Prostate gland (tissue), 2 donors: ENCODE measurements at places on chromosomes 1 and 21.

- DNase-seq: no peak
These were observed 519.9 kb downstream of the SMYD3 start for GRCh38 chr1:245987219-245987545.

DNA sequence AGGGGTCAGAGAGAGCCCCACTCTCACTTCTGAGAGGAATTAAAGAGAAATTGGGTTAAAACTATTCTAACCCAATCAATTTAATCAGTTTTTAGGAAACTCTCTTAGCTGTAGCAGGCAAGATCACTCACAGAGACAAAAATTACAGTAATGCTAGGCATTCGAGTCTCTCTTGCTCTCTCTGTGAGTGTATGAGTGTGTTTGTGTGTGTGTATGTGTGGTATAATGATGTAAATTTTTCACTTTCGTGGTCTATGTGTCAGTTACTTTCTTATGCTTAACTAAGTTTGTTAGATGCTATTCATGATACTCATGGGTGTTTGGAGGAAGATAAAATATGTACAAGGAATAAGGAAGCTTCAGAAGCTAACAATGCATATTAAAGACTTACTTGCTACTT is 131.3 kb downstream of the FASLG start:
- no peak for DNase-seq

- DNase-seq: no peak
These were observed 18.0 kb upstream of the RIPPLY3 start for GRCh38 chr21:36988536-36988935.

DNA sequence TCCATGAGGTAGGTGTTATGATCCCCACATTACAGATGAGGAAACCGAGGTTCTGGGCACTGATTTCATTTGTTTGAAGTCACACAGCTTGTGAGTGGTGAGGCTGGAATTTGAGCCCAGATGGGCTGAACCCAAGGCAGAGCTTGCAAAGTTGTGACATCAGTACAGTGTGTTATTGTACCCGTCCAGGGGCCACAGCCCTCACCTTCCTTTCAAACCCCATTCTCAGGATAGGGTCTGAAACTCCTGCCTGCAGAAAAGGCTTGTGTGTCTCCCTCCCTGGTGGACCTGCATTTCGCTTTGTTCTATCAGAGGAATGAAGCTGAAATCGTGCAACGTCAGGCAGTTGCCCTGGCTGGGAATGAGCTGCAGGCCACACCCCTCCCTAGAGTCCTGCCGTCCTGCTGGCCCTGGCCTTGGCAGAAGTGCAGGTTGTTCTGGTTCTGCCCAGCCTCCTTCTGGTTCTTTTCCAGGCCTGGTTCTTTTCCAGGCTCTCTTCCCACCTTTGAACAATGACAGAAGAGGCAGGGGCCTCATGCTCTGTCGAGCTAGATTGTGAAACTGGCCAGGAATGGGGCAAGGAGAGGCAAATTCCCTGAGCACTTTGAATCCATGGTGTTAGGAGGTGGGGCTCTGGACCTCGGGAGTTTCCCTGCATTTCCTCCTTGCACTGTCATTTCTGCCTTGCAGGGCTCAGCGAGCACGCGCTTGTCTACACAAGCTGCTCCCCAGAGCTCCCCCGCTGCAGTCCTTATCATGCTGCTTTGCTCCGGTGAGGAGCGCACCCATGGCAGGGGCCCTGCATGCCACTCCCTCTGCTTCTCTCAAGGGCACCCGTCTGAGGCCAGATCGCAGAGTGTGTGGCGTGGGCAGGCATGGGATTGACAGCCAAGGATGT is 8.2 kb upstream of the MYOM3 start:
- DNase-seq: peak; percentile 66

- DNase-seq: no peak
These were observed 23.8 kb downstream of the AGT start for GRCh38 chr1:230690101-230690500.

GRCh38 chr1:238982736-238983135 is 403.6 kb upstream of the CHRM3 start:
- no peak for DNase-seq

DNA sequence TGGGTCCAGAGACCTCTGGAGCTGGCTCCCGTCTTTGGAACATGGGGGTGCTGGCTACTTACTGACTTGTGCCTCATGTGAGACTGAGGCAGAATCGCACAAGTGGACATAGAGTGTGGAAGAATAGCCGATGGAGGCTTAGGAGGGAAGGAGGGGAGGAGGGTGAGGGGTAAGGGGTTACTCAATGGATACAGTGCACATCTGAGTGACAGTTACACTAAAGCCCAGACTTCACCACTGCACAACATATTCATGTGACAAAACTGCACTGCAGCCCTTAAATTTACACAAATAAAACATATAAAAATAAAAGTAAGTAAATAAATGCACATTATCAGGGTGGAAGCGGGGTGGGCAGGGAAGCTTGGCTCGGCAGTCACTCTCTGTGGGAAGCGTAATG is 197.7 kb upstream of the RAB4A start:
- DNase-seq: no peak

DNA sequence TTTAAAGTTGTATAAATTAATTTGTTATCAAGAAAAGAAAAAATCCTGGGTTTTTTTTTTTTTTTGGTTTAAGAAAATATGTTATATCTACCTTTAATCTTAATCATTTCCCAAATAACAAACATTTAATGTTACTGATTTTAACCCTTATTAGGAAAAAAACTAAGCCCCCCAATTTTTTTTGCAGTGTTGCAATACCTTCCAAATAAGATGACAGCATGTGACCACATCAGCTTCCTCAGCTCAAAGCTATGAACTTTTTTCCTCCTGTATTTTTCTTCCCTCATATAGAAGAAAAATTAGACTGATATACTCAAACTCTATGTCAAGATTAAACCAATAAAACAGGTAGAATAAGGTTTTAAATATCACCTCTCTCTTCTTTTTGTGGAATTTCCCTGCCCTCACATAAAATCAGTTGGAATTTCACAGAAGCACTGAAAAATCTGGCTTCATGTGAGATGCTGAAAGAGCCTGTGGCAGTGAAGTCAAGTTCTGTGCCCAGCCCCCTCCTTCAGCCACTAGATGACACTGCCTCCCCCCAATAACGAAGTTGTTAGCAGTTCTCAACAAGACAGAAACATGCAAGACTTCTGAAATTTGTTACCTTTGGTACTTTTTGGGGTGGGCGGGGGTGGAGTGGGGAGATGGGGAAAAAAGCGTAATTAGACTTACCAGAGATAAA is 9.6 kb upstream of the SMYD2 start:
- DNase-seq: no peak

DNA sequence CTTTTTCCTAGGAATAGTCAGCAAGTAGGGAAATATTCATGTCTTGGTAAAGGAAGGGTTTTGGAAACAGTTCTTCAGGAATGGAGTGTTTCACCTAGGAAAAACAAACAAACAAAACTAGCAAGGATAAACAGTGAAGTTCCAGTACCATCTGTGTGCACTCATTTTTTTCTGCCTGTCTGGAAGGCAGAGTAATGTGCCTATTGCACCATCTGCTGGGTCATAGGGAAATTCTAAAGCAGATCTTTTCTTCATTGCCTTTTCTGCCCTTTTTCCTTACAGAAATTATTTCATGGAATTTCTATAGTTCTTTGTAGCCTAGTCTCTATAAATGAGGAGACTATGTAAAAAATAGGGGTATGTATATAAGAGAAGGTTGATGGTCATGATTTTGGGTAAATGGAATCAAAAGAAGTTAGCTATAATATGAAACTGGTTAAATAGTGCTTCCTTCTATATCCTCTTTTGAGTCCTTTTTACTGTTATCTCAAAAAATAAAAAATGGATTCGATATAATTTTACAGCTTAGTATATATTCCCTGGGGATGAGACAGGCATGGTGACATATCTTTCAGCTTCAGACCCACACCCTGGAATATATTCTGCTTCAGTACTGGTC is 3.4 kb upstream of the HRNR start:
- DNase-seq: no peak

DNA sequence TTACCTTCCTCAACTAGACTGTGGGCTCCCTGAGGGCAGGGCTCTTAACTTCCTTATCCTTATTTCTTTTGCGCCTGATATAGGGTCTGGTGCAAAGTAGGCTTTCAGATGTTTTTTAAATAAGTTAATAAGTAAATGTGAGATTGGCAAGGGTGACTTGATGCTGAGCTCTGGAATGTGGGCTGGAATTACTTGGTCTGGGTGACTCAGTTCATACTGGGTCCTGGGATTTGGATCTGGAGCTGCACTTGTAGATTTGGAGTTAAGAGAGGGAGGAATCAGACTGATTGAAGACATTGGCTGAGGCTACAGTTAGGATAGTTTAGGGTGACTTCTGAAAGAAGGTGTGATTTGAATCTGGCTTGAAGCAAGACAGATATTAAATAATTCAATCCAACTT is 190.9 kb downstream of the GIPC2 start:
- no peak for DNase-seq

DNA sequence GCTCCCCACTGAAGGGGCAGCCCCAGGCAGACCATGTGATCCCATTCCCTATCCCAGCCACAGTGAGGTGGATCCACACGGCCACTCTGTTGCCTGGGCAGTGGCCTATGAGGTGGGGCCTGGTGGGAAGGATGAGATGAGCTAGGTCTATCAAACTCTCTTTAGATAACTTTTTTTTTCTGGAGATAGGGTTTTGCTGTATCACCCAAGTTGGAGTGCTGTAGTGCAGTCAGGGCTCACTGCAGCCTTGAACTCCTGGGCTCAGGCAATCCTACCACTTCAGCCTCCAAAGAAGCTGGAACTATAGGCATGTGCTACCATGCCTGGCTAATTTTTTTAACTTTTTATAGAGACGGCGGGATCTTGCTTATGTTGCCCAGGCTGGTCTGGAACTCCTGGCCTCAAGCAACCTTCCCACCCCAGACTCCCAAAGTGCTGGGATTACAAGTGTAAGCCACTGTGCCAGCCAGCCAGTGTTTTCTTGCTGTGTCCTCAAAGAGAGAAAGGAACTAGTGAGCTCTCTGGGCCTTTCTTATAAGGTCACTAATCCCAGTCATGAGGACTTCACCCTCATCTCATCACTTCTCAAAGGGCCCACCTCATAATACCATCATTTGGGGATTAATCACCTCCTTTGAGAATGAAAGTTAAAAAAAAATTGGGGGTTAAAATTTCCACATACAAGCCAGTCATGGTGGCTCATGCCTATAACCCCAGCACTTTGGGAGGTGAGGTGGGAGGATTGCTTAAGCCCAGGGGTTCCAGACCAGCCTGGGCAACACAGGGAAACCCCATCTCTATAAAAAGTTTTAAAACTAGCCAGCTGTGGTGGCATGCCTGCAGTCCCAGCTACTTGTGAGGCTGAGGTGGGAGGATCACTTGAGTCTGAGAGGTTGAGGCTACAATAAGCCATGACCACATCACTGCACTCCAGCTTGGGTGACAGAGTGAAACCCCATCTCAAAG is 36.6 kb downstream of the H3-3A start:
- no peak for DNase-seq

- no peak for DNase-seq
These were observed 200.6 kb downstream of the RGS7 start for GRCh38 chr1:241156231-241156965.

- DNase-seq: no peak
These were observed 84.6 kb downstream of the MAN1C1 start for GRCh38 chr1:25701030-25701785.

GRCh38 chr1:52825868-52826267 is 16.7 kb upstream of the ZYG11A start:
- no peak for DNase-seq

GRCh38 chr1:188719735-188720134 is 1757.9 kb downstream of the BRINP3 start:
- DNase-seq: no peak

- DNase-seq: no peak
These were observed 56.7 kb downstream of the UCK2 start for GRCh38 chr1:165884009-165884689.

DNA sequence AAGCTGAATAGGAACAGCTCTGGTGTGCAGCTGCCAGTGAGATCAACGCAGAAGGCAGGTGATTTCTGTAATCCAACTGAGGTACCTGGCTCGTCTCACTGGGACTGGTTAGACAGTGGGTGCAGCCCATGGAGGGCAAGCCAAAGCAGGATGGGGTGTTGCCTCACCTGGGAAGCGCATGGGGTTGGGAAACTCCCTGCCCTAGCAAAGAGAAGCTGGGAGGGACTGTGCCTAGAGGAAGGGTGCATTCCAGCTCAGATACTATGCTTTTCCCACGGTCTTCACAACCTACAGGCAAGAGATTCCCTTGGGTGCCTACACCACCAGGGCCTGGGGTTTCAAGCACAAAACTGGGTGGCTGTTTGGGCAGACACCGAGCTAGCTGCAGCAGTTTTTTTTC is 183.2 kb downstream of the DNM3 start:
- DNase-seq: no peak

DNA sequence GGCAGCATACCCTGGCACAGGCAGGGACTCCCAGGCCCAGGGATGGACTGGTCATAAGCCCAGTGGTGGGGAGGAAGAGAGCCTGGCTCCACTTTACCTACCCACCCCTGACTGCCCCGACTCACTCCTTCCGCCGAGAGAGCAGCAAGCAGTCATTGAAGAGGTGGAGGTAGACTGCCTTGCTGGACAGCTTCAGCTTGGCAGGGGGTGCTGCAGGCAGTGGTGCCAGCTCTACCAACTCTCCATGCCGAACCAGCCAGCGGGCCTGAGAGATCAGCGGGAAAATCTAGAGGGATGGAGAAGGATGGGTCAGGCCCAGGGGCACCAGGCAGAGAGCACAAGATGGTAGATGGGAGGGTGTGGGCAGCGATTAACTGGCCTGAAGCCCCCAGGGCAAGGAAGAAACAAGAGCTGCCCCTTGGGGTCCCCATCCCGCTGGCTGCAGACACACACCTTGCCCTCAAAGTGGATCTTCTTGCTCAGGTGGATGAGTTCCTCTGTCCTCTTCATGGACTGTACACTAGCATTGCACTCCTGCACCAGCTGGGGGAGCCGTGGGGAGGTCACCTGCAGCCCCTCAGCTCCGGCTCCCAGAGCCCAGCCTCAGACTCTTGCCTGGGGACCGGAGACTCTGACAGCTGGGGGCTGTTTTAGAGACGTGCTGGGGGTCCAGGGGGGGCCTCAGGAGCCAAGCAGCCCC is 7.7 kb downstream of the ARHGEF19 start:
- DNase-seq: no peak

DNA sequence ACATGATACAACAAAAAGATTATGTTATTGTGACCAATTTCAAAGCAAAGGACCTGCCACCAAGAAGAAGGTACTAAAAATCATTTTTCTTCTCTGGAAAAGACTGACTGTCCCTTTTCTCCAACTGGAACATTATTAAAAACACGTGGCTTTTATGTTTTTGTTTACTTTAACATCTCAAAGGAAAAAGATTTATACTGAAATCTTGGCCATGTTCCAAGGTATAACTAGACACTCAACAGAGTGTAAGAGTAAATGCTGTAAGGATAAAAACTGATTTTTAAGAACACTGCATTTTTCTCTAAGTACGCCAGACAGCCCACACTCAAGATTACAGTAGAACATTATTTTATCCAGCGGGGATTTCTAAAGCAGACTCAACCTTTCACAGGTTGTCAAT is 62.1 kb downstream of the BRWD1 start:
- no peak for DNase-seq
